ENCODE measurements at places on chromosomes 1 and 21. TPM values are rescaled to one million over a fixed set of nuclear protein-coding genes. Genes with fewer than 3 reads are reported as not detected.

The MRAP gene
- not detected for polyA plus RNA-seq

The CNTN2 gene
- polyA plus RNA-seq: 0.90 TPM

GRCh38 chr1:42419126-42419821 is 36.5 kb downstream of the ZMYND12 start:
- DNase-seq: no peak

DNA sequence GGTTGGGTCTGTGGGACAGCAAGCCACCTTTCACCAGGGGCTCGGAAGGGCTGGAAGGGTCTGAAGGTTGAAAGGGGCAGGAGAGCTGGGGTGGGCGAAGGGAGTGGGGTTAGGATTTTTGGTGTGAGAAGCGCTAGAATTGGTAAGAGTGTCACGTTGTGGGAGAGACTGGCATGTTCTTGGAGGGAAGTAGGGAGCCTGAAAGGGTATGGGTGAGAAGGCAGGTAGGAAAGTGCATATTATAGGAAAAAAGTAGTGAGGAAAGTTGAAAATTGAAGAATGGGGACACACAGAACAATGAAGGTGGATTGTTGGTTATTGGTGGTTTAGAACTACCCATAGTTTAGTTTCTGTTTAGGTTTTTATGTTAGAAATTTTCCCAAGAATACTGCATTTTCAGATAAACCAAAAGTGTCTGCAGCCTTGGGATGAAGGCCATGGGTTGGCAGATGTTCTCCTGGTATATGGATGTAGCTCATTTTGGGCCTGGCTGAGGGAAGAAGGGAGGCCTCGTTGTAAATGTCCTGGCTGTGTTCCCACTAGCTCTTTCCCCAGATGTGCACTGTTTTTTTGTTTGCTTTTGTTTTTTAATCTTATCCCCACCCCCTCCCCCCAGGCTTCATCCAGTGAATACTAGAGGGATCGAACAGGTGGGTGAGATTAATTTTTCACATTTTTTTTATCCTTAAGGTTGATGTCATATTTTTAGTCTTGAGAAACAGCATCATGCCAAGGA is 1.2 kb downstream of the LRRC42 start:
- no peak for DNase-seq

- no peak for DNase-seq
Measured at GRCh38 chr1:10374442-10374860, 24.4 kb upstream of the PGD start.

GRCh38 chr1:206106328-206107167 is 10.6 kb downstream of the AVPR1B start:
- DNase-seq: peak; percentile 58

- DNase-seq: no peak
Measured at GRCh38 chr1:216416488-216416887, 6.8 kb downstream of the USH2A start.

- DNase-seq: no peak
Measured at GRCh38 chr1:26127235-26128163, 15.9 kb downstream of the PDIK1L start.

- no peak for DNase-seq
Measured at GRCh38 chr1:224860488-224861338, 68.8 kb upstream of the DNAH14 start.

DNA sequence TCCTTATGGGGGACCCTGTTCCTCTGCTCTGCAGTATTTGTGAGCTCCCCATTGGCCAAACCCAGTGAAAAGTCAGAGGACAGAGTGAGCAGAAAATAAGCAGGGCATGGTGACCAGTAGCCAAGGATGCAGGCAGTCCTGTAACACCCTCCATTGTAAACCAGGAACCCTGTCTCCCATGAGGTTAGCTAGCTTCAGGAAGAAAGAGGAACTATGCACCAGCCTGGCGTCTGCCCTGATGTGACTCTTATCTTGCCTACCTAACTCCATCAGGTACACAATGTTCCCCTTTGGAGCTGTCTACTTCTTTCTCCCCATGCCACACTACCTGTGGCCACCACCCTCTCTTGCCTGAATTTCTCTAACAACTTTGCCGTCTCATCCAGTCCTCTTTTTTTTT is 119.2 kb downstream of the LRIG2 start:
- DNase-seq: no peak

- DNase-seq: no peak
Measured at GRCh38 chr1:246599315-246599714, 33.1 kb downstream of the CNST start.

GRCh38 chr1:67214420-67215174 is 48.3 kb downstream of the IL23R start:
- DNase-seq: no peak

DNA sequence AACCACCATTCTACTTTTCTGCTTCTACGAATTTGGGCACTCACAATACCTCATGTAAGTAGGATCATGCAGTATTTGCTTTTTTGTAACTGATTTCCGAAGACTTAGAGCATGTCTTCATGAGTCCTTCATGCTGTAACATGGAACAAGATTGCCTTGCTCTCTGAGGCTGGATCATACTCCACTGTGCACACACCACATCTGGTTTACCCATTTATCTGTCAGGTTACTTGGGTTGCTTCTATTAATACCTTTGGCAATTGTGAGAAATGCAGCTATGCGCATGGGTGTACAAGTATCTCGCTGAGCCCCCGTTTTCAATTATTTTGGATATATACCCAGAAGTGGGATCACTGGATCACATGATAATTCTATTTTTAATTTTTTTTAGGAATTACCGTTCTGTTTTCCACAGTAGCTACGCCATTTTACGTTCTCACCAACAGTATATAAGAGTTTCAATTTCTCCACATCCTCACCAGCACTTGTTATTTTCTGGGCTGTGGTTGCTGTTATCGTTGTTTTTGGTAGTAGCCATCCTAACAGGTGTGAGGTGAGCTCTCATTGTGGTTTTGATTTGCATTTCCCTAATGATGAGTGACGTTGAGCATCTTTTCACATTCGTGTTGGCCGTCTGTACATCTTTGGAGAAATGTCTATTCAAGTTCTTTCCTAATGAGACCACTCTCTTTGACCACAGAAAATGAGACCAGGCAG is 10.7 kb upstream of the SLC2A5 start:
- DNase-seq: no peak

DNA sequence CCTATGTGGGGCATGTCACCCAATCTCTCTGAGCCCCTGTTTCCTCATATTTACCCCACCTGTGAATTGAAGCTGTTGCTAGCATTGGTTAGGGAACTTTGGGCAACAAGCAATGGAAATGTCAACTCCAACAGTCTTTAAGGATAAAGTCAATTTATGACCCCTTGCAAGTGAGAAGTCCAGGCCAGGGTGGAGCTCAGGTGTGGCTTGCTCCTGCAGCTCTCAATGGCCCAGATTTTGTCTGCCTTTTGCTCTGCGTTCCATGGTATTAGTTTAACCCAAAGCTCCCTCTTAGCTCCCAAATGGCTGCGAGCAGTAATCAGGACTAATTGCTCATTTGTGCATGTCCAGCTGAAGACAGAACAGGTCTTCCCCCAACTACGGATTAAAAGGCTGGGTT is 70.4 kb upstream of the ABCG1 start:
- DNase-seq: no peak

DNA sequence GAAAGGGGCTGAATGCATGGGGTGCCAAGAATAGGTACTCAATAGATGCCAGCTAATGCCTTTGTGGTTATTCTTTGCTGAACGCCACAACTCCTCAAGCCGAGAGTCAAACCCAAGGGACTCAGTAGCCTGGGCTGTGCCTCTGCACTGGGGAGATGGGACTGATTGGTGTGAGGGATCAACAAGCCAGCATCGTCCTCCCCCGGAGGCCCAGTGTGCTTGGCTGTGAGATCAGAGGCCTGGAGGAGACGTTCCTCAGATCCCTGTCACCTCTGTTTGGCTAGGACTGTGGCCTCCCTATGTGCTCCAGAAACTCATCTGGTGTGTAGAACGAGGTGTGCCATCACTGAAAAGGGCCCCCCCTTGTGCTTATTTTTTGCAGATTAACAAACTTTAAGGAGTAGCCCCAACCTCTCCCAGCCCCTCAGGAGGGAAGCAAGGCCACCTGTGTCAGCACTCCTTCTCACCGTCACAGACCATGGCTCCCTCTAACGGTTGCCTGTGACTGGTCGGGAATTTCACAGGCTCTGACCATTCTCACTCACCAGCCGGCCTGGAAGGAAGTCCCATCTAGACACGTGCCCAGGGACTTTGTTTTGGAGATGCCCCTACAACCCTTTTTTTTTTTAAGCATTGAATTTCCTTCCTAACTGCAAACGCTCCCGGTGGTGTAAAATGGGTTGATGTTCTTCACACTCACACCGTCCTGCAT is 194.0 kb upstream of the VAMP3 start:
- DNase-seq: no peak

DNA sequence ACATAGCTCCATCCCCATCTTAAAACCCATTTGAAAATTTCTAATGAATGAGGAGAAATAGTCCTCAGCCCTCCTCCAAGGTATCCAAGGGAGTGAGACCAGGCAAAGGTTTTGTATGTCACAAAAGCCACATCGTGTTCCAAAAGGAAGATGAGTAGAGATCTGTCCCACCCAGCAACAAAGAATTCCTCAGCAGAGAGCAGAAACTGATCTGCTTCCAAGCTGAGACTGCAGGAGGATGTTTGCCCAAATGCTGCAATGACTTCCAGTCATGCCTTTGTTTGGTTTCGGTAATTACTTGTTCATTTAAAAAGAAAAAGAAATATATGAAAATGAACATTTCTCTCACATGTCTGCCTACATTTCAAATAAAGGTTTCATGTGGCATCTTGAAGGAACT is 186.9 kb downstream of the SETD4 start:
- no peak for DNase-seq

GRCh38 chr1:172533513-172534151 is 682 bp downstream of the SUCO start:
- peak; percentile 50 for DNase-seq

DNA sequence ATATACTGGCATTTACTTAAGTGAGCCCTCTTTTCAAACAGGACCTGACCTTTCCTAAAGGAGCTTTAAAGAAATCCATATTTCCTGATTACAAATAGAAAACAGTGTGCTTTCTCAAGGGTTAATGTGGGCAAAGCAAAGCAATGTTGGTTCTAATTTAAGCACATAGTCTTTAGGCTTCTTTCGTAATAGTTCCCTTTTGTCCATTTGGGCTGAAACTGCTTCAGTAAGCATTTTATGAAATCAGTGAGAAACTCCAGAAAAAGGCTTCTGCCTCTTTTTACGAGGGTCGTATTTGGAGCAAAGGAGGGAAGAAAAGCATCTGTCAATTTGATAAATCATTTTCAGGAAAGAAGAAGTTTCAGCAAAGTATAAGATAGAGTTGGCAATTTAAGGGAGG is 331.2 kb downstream of the KIF26B start:
- no peak for DNase-seq

GRCh38 chr1:201614262-201615015 is 75.5 kb downstream of the NAV1 start:
- DNase-seq: peak; percentile 33

DNA sequence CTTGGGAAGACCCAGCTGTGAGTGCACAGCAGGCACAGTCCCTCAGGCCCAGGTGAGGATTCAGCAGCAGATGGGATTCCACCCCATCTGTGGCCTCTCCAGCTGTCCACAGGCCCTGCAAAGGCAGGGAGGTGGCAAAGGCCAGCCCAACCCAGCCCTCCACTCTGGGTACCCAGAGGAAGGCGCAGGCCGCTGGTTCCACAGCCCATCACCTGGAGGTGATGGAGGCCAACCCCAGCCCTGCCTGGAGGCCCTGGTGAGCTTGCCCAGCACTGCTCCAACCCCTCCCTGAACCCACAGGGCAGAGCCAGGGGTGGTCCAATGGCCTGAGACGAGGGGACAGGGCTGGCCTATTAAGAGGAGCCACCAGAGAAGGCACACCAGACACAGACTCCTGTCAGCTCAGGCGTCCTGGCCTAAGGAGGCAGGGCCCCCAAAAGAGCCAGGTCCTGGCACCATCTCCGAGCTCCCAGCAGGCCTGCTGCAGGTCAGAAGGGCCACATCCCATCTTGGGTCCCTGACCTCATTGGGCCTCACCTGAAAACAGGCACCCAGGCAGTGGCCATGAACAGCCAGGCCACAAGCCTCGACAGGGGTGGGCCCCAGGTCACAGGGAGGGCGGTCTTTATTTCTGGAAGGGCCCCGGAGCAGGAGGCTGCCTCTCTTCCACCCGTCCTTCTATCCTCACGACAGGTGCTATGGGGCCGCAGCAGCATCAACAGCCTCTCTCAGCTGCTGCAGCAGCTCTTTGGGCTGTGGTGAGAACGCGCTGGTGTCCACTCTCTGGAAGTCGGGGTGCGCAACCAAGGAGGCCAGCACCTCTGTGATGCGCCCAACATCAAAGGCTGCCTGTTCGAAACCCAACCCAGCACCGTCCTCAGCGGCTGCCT is 3.2 kb downstream of the JMJD4 start:
- DNase-seq: no peak

GRCh38 chr1:41882068-41882477 is 36.6 kb downstream of the HIVEP3 start:
- DNase-seq: no peak

DNA sequence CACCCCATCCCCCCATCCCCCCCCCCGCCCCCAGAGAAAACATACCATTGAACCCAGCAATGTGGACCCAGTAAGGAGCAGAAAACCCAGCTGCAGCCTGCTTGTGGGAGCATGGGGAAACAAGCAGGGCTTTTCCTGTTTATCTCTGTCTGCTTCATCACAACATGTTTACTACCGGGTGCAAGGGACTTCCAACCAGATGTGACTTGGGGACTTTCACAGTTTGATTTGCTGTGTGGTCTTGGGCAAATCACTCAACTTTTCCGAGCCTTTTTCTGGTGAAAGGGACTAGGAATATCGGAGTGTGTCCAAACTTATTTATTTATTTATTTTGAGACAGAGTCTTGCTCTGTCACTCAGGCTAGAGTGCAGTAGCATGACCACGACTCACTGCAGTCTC is 3.2 kb downstream of the TMCC2 start:
- DNase-seq: no peak

GRCh38 chr1:38486085-38486484 is 373.5 kb downstream of the RRAGC start:
- no peak for DNase-seq

DNA sequence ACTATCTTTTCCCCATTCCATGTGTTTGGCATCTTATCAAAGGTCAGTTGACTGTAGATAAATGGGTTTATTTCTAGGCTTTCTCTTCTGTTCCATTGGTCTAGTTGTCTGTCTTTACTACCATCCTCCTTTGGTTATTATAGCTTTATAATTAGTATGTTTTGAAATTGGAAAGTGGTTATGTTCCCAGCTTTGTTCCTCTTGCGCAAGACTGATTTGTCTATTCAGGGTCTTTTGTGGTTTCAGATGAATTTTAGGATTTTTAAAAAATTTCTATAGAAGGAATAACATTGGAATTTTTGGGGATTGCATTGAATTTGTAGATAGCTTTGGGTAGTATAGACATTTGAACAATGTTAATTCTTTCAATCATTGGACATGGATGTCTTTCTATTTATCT is 77.0 kb upstream of the NBPF4 start:
- no peak for DNase-seq
